Suppressor macrophage (primary cell): ENCODE measurements at places on chromosomes 13 and 19.

GRCh38 chr13:85031771-85032170, 767.4 kb downstream of the SLITRK6 start:
- no peak for DNase-seq

- no peak for DNase-seq
These were observed 131.5 kb downstream of the IER2 start for GRCh38 chr19:13281567-13282291.

DNA sequence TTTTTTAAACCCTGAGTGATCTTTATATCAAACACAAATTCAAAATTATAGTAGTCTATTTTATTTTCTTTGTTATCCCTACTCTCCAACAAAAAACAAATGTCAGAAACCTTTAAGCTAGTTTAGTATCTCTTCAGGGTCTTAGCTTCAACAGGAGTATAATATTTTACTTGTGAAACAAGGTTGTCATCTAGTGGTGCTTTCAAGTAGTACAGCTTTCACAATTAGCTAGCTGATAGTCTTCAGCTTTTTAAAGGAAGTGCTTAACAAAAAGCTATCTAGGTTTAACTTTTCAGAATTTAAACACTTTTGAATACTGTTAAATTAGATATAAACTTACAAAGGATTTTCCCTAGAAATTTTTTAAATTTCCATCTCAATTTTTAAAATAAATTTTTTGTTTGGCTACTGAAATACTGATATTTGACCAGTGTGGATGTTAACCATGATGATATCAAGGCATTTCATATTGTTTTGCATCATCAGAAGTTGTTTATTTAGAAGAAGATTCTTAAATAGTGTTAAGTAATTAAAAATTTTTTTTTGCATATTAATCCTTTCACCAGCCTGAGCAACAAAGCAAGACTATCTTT, 34.2 kb downstream of the TDRD3 start:
- peak; percentile 63 for DNase-seq

GRCh38 chr13:26541678-26542568, 15.6 kb upstream of the WASF3 start:
- DNase-seq: no peak

GRCh38 chr19:55540619-55541018, 3.7 kb upstream of the SBK2 start:
- no peak for DNase-seq

- peak; percentile 39 for DNase-seq
These were observed 87.6 kb downstream of the ARHGEF7 start for GRCh38 chr13:111202745-111203144.

GRCh38 chr19:14676762-14677161, 2.1 kb upstream of the ADGRE3 start:
- DNase-seq: no peak

GRCh38 chr19:20244356-20244755, 77.3 kb downstream of the ZNF486 start:
- no peak for DNase-seq

DNA sequence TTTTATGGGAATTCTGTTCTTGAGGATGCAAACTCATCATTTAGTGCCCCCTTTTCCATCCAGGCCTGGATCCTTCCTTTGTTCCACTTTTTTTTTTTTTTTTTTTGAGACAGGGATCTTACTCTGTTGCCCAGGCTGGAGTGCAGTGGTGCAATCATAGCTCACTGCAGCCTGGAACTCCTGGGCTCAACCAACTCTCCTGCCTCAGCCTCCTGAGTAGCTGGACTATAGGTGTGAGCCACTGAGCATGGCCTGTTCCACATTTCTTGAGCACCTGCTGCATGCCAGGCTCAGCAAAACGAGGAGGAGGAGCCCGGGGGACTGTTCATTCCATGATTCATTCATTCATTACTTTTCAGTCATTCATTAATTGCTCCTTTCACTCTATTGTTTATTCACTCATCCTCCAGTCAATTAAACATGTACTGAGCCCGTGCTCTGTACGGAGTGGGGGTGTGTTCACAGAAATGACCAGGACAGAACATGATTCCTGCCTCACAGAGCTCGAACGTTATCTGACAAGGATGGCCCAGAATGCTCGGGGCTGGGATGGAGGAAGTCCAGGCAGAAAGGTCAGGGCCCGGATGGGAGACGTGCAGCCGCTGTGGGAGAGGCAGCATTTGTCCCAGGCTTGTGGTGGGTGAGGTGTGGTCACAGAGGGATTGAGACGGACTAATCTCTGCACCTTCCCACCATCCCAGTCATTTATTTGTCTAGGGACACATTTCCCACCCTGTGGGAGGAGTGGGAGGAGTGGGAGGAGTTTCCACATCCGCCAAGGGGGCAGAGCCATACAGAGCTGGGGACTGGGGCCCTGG, 51.2 kb upstream of the SHKBP1 start:
- DNase-seq: no peak

DNA sequence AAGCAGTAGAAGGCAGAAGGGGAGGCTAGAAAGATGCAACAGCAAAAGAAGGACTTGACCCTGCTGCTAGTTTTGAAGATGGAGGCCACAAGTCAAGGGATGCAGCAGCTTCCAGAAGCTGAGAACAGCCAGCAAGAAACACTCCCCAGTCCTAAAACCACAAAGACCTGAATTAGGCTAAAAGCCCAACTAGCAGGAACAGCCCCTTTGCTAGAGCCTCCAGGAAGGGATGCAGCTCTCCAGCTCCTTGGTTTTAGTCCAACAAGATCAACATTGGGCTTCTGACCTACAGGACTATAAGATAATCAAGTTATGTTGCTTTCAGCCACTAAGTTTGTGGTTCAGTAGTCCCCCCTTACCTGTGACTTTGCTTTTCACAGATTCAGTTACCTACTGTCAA, 10.5 kb upstream of the LATS2 start:
- no peak for DNase-seq

DNA sequence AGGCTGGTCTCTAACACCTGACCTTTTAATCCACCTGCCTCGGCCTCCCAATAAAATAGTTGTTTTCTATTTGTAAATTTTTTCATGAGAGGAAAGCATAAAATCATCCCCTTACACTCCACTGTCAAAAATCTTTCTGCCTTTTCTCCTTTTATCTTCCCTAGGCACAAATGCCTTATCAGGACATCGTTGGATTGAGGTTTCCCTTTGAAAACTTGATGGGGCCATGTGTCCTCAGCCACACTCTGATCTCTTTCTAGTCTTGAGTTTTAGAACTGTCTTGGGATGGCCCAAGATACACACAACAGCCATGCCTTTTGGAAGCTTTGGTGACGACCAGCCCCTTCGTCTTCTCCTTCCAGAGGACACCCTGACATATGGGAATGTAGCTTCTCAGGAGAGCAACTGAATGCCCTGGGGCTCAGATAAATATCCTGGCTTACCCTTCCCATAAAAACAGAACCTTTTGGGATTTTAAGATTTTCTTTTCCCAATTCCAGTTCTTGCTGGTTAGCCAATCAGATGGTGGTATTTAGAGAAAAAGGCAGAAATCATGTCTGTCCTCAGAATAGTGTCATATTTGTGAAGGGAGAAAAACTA, 112.4 kb downstream of the ZNF429 start:
- no peak for DNase-seq

- peak; percentile 71 for DNase-seq
These were observed 22.3 kb downstream of the EPS15L1 start for GRCh38 chr19:16449330-16449961.

DNA sequence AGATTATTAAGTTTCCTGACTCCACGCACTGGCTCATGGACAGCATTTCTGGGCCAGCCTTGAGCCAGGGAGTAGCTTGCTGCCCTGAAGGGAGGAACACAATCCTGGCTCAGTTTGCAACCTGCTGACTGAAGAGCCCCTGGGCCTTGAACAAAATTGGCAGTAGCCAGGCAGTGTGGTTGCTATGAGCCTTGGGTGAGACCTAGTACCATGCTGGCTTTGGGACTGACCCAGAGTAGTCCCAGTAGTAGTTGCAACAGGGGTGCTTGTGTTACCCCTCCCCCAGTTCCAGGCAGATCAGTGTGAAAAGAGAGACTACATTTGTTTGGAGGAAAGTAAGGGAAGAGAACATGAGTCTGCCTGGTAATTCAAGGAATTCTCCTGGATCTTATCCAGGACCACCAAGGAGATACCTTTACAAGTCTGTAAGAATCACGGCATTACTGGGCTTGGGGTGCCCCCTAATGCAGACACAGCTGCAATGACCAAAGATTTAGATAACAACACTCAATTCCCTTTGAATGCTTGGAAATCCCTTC, 22.0 kb downstream of the ITGBL1 start:
- DNase-seq: no peak

DNA sequence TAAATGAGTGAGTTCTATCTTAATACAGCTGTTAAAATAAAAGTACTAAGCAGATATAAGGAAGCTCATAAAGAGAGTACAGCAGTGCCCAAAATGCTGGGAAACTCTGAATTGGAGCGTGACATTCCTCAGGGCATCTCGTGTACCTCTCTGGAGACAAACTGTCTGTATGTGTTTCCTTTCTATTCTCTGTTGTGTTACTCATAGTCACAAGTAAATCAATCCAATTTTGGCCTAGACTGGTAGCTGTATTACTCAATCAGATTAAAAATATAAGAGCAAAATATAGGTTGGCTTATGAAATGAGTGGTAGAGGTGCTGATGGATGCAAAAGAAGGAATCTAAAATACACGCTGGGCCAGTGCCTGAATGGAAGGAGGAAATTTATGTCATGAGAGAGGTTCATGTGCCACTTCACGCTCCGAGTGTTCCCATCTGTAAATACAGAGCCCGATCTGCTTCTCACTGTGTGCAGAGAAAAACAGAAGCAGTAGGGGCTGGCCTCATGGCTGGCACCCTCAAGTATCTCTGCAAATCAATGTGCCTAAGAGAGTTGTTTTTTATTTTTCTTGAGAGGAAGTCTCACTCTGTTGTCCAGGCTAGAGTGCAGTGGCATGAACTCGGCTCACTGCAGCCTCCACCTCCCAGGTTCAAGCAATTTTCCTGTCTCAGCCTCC, 58.7 kb upstream of the RGCC start:
- DNase-seq: no peak

GRCh38 chr13:44074611-44075010, 194.9 kb downstream of the LACC1 start:
- DNase-seq: no peak

DNA sequence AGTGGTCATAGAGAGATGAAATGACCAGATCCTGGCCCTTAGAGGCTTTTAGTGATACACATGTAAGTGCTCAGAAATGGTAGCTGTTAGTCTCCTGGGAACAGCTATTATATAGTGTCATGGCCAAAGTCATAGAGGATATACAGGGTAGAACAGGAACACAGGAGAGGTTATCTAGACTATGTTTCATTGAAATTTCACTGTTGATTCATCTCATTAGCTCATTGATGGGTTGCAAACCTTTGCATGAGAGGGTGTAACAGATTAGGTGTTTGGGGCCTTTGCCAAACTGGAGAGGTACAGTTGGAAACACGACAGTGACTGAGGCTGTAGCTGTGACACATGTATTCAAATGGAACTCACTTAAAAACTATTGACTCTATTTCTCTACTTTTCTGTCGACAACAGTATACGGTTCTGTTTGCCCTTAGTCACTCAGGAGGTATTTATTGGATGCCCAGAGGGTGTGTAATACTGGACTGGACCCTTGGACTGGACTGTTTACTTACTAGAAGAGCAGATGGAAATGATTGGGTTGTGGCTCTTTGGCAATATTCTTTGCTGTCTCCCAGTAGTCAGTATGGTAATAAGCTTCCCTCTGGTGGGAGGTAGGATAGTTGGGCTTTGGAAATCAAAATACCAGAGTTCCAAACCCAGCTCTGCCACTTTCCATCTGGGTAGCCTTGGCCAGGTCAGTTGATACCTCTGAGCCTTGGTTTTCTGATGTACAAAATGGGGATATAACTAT, 29.8 kb downstream of the ARHGAP35 start:
- DNase-seq: no peak

DNA sequence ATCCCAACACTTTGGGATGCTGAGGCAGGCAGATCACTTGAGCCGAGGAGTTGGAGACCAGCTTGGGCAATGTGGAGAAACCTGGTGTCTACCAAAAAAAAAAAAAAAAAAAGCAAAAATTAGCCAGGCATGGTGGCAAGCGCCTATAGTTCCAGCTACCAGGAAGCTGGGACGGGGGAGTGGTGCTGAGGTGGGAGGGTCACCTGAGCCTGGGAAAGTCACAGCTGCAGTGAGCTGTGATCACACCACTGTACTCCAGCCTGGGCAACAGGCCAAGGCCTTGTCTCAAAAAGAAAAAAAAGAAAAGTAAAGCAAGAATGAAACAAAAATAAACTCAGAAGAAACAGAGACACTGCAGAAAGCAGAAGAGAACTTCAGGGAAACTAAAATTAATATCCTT, 31.6 kb downstream of the MTRF1 start:
- DNase-seq: no peak

DNA sequence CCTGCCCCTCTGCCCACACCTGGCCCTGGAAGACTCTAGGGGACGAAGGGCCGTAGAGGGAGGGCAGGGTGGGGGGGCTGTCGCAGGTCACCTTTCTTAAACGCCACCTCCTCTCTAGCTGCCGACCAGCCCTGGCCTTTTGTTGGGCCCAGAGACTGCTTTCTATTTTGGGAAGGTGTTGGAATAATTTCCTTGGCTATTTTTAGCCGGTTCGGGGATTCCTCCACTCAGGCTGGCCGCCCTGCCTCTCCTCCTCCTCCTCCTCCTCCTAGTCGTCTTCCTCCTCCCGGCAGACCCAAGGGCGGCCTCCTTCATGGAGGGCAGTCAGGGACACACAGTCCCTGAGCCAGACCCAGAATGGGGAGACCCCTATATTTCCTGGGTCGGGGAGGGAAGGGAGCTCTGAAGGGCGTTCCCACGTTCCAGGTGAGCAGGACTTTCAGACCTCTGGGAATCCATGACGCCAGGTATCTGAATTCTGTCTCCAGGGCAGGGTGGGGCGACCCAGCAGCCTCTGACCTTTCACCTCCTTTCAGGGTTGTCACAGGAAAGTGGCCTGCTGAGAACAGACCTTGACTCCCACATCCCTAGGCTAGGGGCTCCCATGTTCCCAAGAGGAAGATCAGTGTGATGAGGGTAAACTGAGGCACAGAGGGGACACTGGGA, 19.9 kb downstream of the GADD45B start:
- peak; percentile 22 for DNase-seq

DNA sequence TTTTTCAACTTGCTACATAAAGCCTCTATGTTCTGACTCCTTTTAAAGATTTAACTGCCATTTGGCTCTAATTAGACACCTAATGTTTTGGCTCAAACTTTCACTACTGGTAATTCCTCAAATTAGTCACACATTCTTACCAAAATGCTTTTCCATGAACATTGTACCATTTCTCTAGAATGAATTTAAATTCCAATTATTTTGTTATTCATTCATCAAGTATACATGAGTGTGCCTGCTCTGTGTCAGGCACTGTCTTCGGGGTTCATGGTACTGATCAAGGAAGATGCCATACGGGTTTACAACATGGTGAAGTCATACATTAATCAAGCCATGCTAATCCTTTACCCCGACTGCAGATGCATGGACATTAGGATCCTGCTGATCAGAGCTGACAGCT, 69.1 kb upstream of the POSTN start:
- no peak for DNase-seq

DNA sequence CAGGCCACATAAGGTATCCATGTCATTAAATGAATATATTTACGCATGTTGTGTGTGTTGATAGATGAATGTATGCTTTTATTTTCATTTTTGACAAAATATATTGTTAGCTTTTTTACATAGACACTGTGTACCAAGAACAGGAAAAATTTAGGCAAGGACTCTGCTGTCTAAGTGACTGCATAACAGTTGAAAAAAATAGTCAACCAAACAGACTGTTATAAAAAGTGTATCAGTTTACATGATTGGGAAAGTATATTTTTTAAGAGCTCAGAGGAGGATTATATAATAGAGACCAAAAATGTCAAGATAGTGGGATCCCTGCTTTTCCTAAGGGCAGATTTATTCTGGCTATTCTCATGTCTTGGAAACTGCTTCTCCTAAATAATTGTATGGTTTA, 858.0 kb downstream of the SLITRK1 start:
- DNase-seq: no peak
